Activated CD8-positive, alpha-beta T cell treated with anti-CD3 and anti-CD28 coated beads for 36 hours (primary cell): ENCODE measurements at places on chromosomes 5 and 9.

- DNase-seq, result no peak
Observed at GRCh38 chr9:121026260-121026691, 23.8 kb downstream of the C5 start.

DNA sequence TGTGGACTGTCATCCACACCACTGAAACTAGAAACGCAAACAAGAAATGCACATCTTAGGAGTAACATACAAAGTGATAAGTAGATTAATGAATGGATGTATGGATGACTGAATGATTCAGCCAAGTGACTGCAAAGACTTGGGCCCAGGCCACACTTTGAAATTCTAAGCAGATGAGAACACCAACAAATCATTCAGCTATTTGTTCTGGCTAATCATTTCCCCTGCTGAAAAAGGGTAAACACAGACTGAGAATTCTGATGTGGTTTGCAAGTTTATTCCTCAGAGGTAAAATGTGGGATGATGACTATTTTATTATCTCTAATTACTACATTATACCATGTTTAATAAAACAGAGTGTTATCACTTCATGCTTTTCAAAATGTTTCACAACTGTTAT, 163.2 kb upstream of the ADAMTS16 start:
- no peak for DNase-seq

DNA sequence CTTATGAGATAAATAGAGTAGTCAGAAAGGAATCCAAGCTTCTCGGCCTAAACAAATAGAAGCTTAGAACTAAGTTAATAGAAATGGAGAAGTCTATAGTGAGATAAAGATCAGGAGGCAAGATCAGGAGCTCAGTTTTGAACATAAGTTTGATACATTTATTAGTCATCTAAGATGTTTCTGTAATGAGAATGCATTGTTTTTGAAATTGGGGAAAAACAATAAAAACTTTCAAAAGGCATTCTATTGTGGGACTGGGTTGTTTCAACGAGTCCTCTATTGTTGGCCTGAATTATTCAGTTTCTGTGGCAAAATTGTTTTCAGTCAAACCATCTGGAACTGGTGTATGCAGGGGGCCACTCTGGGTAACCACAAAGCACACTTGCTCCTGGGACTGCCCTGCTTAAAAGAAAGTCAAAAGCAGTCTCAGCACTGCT, 181.0 kb upstream of the CLINT1 start:
- no peak for DNase-seq

DNA sequence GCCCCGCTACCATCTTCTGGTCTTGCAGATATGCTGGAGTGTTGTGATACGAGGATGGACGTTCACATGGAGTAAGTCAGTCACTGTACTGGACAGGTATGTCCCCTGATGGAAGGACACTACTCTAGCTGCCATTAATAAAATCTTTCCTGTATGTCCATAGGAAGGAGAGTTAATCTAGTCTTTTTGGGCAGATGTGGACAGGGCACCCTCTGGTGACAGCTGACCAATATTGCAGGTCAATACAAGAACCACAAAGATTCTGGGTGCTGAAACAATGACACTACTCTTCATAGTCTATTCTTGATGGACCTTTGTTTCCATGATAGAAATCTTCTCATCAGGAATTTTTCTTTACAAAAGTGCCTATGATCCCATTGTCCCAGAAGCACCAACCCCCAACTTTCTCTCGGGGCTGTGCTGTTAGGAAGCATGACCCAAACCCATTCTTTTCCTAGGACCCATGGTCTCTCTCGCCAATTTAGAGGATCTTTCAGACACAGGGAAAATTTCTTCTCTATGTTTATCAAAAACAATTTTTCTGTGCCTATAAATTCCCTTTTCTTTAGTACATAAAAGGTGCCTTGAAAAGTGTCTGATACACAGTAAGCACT, 376.9 kb downstream of the DTWD2 start:
- peak; percentile 14 for DNase-seq

DNA sequence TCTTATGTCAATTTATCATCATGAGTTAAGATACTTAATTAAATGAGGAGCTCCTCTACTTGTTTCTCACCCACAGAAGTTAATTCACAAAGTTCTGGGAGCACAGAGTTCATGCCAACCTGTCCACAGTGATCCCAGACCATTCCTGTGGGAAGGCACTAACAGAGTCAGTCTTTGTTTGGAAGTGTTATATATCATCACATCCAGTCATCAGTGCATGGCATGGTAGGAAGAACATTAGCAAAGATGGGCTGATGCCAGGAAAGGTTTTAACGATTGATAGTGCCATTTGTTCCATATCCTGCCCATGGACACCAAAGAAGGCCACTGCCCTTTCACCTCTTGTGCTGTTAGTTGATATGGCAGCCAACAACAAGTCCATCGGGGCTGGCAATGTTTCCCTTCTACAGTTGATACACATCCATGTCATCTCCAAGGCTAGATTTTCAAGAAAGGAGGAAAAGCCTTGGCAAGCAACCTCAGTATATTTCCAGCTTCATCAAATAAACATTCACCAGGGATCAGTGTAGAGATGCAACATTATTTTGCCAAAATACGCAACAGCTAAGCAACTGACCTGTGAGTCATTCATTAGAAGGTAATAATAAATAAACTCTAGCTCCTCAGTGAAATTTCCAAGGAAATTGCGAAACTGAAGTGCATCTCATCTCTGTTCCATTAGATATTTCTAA, 169.6 kb downstream of the RORB start:
- DNase-seq, result no peak

GRCh38 chr9:88993327-88993726, 2.1 kb downstream of the S1PR3 start:
- DNase-seq, result no peak

GRCh38 chr5:62283861-62284260, 22.1 kb upstream of the KIF2A start:
- DNase-seq, result no peak

GRCh38 chr5:66646570-66646969, 50.4 kb downstream of the MAST4 start:
- no peak for DNase-seq
